ENCODE measurements at places on chromosomes 2 and 18.

GRCh38 chr18:58988600-58988999, 123.9 kb downstream of the ZNF532 start:
- DNase-seq, result no peak

- no peak for DNase-seq
These were observed 39.5 kb downstream of the UGP2 start for GRCh38 chr2:63881205-63881604.

DNA sequence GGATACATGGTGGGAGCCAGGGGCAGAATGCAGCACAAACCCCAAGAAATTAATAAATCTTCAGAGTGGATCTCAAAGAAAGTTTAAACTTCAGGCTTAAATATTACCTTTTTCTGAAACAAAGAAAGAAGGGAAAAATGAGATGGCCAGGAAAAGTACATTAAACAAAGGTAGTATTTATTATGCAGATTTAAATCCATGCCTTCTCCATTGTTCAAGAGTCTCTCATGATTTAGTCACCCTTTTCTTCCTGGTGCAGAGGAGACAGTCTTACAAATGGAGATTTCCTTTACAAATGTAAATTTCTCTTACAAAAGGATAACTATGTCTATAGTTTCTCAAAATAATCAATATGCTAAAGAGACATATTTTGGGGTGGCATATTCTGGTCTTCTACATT, 33.4 kb upstream of the PPM1B start:
- DNase-seq, result no peak

DNA sequence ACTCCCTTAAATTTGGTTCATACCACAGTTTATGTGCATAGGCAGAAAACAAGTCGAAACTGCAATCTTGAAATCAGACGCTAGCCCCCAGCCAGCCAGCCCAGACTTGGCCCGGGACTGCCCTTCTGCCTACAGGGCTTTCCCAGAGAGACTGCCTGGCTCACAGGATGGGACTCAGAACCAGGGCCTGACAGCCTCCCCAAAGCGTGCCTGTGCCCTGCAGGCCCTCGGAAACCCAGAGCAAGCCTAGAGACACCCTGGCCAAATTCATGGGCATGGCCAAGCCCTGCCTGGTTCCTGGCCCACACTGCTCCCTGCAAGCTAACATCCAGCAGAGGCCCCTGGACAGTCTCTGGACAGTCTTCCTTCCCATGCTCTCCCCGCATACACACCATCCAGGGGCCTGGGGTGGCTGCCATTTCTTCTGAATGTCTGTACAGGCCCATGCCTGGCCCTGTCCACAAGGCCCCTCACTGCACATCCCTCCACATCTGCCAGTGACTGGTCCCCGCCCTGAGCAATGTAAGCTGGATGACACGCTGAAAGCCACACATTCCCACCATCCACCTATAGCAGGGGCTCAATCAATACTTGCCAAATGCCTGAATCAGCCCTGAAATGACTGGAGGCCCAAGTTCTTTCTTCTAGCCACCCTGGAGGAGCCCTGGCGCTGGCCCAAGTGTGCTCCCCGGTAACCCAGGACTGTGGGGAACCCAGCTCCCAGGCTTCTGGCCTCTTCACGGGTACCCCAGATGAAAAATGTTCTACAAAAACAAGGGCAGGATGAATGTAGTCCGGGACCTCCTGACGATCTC, 73.1 kb downstream of the HDAC4 start:
- no peak for DNase-seq

DNA sequence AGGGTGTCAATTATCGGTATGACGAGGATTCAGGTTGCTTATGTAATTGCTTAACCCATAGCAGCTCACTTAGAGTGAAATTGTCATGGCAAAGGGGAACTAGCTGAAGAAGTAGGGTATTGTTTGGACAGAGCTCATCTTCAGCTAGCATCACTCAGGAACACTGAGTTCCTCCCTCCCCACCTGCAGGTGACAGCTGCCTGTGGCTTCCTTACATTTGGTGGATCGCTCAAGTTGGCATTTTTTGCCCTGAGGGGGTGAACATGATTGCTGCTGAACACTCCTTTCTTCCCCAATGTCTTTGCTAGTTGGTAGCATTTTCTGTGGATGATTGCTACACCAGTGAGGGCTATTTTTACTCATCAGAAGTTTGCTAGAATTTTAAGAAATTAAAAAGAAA, 86.7 kb upstream of the THUMPD2 start:
- no peak for DNase-seq

- DNase-seq, result peak; percentile 95
These were observed 2.1 kb downstream of the KCNG2 start for GRCh38 chr18:79799619-79800370.

- no peak for DNase-seq
These were observed 12.6 kb downstream of the DRC1 start for GRCh38 chr2:26414311-26414710.

DNA sequence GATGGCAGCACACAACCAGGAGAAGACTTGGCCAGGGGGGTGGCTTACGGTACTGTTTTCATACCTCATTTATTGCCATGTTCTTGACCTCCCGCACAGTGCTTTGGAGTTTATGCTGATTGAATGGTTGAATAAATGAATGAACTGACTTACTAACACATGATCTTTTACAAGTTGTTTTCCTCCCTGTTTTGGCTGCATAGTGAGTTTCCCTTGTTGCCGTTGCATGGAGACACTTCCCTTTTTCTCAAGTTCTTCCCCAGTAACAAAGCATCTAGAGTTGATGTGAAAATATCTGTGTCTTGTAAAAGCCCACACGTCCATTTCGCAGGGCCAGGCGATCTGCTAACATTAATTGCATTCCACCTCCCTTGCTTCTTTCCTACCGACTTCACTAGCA, 35.7 kb upstream of the RAB1A start:
- DNase-seq, result no peak

- DNase-seq, result no peak
These were observed 853.0 kb upstream of the GCFC2 start for GRCh38 chr2:76563730-76564129.

- no peak for DNase-seq
These were observed 4.4 kb downstream of the CAPN14 start for GRCh38 chr2:31212659-31213600.

DNA sequence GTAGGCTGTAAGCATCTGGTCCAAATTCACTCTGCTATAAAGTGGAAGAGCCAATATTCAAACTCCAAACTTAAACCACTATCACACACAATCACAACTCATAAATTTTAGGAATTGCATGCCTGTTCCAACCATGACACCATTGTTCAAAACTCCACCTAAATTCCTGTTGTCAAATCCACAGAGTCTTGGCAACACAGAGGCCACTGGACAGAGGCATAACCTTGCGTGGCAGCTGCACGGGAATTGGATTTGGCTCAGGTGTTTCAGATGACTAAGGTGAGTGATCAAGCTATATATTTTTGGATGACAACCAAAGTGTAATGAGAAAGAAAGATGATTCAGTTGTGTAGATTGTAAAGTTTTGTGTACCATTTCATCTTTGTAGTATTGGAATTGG, 422.7 kb upstream of the TNP1 start:
- DNase-seq, result no peak

DNA sequence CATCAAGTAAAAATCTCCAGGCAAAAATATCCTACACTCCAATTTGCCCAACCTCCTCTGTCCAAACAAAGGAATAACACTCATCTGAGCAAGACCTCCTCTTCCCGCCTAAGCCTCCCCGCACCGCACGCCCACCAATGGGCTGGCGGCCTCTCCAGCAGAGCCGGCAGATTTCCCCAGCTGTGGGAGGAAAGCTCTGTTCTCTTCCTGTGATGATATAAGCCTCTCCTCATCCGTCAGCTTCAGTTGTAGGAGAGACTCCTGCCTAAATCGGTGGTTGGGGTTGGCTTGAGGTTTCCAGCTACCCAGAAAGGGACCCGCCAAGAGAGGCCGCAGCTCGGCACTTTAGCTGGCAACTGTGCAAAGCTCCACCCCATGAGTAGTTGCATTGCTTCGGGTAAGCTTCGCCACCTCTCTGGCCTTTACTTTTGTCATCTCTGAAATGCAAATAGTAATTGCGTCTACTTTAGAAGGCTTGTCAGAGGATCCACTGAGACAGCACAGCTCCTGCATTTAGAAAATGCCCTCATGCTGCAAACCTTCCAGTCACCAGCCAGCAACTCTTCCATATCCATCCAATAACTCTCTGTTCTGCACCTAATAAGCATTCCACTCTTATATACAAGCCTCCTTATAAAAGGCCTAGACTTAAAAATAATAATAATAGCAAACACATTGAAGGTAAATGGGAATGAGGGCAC, 146.4 kb downstream of the MYT1L start:
- DNase-seq, result no peak

DNA sequence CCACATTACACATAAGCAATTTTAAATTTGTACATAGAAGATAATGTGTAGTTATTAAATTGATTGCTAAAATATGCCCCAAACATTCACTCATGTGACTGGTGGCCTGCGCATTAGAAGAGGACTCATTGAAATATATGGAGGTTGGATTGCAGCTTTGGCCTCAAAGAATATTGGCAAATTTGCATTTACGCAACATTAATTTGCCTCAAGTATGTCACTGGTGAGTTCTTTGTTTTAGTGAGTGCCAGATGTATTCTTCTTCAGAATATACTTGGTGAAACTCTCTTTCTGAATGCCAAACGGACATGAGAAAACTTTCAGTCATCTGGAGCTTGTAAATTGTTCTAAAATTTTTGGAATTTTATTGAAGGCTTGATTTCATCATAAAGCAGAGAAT, 5.9 kb upstream of the EFEMP1 start:
- DNase-seq, result no peak

- DNase-seq, result no peak
These were observed 38.1 kb upstream of the SLC3A1 start for GRCh38 chr2:44237221-44237620.

GRCh38 chr2:71789556-71790204, 336.3 kb downstream of the DYSF start:
- DNase-seq, result peak; percentile 10

GRCh38 chr2:152962446-152962845, 244.0 kb downstream of the ARL6IP6 start:
- no peak for DNase-seq

GRCh38 chr2:19667085-19667484, 234.7 kb downstream of the TTC32 start:
- no peak for DNase-seq

GRCh38 chr2:147482916-147483669, 361.7 kb upstream of the ACVR2A start:
- no peak for DNase-seq

DNA sequence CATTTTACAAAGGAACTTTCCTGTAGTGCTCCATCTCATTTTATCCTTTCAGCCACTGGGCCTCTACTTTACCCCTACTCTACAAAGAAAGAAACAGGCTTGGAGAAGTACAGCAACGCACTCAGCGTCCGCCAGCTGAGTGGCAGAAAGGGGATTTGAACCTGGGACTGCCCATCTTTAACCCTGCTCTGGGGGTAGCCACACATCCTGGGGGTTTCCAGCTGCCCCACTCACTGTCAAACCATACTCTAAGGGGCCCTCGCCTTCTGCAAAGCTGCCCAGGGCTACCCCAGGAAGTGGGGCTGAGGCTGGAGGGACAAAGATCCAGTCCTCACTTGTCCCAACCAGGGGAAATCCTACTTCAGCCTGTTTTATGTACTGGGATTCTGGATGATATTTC, 17.9 kb downstream of the HS1BP3 start:
- DNase-seq, result no peak

DNA sequence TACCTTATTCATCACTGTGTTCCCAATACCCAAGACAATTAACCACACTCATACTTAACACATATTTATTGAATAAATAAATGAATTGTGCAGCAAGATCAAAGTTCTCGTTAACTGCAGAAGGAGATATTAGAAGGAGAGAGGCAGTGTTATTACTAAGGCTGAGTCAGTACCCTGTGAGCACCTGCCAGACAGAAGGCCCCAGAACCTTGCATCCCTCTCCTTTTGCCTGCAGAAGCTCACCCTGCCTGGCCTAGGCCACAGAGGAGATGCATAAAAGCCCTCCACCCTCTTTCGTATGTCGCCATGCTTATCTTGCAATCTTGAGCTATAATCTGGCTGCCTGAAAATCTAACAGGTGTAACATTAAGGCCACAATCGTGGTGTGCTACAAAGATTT, 20.5 kb upstream of the RNF149 start:
- DNase-seq, result no peak

GRCh38 chr2:233563663-233564430, 2.7 kb downstream of the USP40 start:
- no peak for DNase-seq

DNA sequence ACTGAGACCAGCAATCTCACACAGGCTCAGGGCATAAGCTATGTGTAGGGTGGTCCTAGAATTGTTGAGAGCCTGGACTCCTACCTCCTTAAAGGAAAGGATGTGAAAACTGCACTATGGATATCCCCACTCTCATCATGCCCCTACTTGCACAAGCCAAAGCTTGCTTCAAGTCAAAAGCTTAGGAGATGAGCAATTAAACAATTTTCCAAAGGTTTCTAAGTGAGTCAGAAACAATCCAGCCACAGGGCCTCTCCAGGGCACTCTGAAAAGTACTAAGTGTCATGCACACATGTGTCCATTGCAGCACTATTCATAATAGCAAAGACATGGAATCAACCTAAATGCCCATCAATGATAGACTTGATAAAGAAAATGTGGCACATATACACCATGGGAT, 215.4 kb downstream of the AFF3 start:
- no peak for DNase-seq

DNA sequence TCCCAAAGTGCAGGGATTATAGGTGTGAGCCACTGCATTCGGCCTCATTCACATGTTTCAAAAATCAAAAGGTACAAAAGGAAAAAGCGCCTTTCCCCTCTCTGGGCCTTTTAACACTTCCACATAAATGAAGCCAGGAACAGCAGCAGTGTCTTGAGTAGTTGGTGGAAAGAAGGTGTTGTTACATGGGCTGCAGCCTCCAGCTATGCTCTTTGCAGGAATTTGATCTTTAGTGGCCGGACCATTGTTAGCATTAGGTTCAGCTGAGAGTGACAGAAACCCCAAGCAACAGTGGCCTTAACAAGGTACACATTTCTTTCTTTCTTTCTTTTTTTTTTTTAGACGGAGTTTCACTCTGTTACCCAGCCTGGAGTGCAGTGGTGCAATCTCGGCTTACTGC, 59.1 kb downstream of the HS6ST1 start:
- no peak for DNase-seq

GRCh38 chr18:77105028-77105427, 27.6 kb downstream of the MBP start:
- DNase-seq, result no peak

- DNase-seq, result no peak
These were observed 163.1 kb upstream of the PID1 start for GRCh38 chr2:229434187-229434586.

- no peak for DNase-seq
These were observed 427.6 kb upstream of the DCC start for GRCh38 chr18:51912381-51912780.

DNA sequence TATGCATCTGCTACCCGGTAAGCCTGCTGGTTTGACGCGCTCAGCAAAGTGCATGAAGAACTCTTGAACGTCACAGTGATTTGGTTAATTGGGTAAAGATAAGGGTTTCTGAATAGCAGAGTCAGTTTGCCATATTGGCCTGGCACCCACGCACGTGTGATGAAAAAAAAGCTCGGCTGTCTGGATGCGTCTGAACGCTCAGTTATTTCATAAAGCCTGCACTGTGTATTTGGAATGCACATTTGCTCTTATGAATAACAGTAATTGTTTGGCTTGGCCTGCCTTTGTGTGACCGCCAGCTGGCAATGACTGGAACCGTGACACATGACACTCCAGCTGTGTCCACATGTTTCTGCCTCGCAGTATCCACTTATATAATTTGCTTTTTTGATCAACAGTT, 129.2 kb upstream of the MEIS1 start:
- no peak for DNase-seq

- DNase-seq, result no peak
These were observed 250.1 kb downstream of the NDUFA10 start for GRCh38 chr2:239774933-239775622.
